ENCODE measurements at places on chromosomes 5 and 9. TPM values are rescaled to one million over a fixed set of nuclear protein-coding genes. Genes with fewer than 3 reads are reported as not detected.

GRCh38 chr5:95620030-95620869, at the start of gene GPR150:
TSS of gene GPR150 (plus strand) at chr5:95620087. CDS start at chr5:95620276, 189 bp downstream.
- no peak for DNase-seq

PCDHGB3 gene
- polyA plus RNA-seq = 2.6 TPM

CD72 gene
- 2.4 TPM for polyA plus RNA-seq

GRCh38 chr5:119814655-119815054, 185.3 kb downstream of the FAM170A start:
- no peak for DNase-seq

GRCh38 chr5:59058969-59059687, 476.3 kb downstream of the RAB3C start:
- DNase-seq = no peak

DNA sequence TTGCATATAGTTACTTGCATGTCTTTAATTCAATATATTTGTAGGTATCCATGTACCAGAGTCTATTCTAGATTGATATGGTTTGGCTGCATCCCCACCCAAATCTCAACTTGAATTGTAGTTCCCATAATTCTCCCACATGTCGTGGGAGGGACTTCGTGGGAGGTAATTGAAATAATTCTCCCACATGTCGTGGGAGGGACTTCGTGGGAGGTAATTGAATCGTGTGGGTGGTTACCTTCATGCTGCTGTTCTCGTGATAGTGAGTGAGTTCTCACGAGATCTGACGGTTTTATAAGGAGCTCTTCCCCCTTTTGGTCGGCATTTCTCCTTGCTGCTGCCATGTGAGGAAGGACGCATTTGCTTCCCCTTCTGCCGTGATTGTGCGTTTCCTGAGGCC, 16.5 kb downstream of the FBXL7 start:
- DNase-seq = no peak
